ENCODE measurements at places on chromosomes 13 and 19.

DNA sequence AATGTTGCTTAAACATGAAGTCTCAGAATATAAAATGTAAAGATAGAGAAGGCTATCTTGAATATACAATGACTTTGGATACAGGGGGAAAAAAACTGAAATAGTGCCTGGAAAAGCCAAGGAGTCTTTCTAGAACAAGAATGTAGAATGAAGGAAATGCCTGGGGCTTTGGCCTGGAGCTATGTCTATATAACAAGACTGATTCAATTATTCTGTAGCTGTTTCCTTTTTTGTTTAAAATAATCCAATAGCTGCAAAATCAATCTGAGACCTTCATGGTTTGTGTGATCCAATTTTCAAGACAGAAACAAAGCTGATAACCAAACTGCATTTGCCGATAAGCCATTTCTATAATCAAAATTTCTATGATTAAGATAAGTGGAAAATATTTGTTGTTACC, 530.9 kb upstream of the NBEA start:
- DNase-seq: no peak

DNA sequence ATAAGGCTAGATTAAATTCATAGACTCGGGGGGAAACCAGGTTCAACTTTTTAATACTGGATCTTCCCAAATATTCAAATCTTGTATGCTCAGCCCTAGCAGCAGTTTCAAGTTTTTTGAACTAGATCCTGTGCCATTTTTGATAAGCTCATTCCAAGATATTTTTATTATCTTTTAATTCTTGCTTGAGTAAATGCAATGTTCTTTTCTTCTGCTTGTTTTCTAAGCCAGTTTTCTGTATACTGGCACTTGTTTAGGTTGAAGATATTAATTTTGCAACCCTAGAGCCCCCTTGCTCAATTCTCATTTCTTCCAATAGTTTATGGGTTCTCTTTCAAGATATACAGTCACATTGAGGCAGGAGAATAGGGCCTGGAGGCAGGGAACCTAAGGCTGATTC, 13.1 kb upstream of the PNMA8C start:
- DNase-seq: no peak

- DNase-seq: no peak
Measured at GRCh38 chr13:21637296-21637695, 33.3 kb upstream of the MICU2 start.

DNA sequence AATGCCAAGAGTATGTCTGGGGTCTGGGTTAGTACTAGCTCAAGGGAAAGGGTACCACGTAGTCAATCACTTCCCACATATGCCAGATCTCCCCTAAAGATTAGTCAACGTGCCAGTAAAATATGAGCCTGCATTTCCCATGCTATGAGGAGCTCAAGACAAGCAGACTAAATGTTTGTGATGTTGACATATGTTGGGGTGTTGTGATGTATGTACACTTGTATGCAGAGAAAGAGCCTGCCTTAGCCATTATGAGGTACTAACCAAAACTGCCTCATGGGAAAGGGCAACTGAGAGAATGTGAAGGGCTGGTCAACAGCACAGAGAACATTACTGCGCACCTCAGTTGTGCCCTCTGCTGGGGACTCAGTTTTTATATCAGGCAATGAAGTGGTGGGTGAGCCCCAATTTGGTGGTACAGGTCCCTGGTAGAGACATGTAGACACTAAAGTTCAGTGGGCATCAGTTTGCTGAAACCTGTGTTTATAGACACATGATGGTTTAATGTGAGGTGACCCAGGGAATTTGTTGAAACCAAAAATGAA, 287.0 kb downstream of the DCT start:
- DNase-seq: peak; percentile 22

GRCh38 chr13:41767801-41768200, 193.1 kb downstream of the VWA8 start:
- DNase-seq: no peak

DNA sequence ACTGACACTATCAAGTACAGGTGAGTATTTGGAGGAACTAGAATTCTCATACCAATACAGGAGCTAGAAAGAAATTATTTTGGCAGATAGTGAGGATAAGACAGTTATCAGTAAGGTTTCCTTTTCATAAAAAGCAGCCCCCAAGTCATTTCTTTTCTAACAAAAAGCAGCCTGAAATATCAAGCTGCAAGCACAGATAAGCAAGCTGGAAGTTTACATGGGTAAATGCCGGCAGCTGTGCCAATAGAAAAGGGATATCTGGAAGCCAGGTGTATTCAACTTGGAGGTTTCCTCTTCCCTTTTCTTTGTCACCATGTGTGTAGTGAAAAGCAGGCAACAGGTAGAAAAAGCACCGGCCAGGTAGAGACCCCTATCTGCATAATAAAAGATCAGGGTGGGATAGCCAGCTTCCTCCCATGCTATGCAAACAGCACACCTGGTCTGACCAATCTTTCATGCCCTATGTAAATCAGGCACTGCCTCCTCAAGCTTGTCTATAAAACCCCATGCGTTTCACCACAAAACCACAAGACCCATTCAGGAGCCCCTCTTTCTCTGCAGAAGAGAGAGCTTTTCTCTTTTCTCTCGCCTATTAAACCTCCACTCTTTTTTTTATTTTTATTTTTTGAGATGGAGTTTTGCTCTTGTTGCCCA, 22.9 kb downstream of the CYP4F2 start:
- DNase-seq: no peak

DNA sequence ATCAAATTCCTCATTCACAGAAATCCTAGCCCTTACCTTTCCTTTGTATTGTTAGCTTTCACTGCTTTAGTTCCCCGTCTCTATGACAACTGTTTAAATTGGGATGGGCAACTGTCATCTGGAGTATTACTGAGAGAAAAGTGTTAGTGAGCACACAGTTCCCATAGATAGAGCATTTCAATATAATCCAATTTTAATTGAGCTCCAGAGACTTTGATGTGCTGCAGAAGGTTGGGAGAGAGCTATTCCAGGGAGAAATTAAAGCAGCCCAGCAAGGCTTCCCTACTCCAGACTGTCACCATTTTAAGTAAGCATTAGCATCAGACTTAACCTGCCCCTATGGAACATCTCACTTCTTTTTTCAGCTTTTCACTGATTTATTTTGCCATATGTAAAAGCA, 55.0 kb upstream of the MAB21L1 start:
- DNase-seq: peak; percentile 14

DNA sequence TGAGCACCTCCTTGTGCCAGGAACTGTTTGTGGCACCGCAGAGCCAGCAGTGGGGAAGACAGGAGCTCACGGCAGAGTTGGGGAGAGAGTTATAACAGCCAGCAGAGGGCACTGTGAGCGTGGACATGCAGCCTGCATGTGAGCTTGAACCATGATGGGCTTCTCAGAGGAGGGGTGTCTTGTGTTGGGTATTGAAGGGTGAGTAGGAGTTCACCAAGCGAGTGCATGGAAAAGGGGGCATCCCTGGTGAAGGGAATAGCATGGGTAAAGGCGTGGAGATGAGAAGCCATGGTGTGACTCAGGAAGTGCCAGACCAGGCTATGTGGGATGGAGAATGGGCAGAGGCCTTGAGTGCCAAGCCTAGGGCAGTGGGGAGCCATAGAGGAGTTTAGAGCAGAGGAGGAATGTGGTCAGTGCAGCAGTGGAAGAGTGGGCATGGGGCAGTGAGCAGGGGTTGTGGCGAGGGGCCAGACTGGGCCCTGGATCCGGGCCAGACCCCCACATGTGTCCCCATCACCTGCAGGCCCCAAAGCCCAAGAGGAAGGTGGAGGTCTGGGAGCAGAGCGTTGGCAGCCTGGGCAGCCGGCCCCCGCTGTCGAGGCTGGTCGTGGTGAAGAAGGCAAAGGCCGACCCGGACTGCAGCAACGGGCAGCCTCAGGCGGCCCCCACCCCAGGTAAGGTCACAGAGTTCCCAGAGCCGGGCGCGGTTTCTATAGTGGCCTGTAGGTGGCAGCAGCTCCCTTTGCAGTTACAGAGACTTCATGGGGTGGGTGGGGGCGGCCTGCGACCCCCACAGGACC, 11.8 kb upstream of the SHD start:
- no peak for DNase-seq

GRCh38 chr13:48486362-48486761, 46.5 kb downstream of the RCBTB2 start:
- DNase-seq: no peak

DNA sequence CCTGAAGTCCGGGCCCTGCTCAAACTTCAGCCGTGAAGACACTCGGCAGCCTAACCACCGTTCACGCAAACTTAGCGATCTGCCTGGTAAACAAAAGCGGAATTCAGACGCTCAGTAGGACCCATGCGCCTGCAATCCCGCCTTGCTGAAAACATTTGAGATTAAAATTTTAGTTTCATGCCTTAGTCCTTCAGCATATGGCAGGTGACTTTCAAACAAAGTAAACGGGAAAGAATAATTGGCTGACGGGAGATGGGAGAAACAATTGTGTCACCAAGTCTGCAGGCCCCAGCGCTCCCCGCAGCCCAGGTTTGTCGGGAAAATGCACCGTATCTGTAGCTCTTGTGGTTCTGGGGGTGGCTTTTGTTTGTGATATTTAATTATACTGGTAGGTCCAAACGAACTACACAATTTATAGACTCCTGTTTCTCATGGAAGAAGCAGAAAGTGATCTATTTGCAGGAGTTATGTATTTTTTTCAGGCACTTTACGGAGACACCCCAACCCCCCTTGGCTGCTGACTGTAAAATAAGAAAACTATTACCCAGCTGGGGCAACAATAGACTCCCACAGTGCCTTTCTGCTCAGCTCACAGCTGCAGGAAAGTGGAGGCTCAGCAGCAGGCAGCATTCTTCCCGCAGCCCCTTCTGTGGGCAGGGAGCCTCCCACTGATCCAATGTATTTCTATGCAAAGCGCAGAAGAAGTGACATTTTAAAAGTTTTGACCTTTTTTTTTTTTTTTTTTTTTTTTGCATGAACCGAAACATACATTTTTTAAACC, 94.8 kb downstream of the SOX1 start:
- DNase-seq: no peak

GRCh38 chr19:41936416-41936850, 8.2 kb upstream of the ERFL start:
- DNase-seq: no peak

DNA sequence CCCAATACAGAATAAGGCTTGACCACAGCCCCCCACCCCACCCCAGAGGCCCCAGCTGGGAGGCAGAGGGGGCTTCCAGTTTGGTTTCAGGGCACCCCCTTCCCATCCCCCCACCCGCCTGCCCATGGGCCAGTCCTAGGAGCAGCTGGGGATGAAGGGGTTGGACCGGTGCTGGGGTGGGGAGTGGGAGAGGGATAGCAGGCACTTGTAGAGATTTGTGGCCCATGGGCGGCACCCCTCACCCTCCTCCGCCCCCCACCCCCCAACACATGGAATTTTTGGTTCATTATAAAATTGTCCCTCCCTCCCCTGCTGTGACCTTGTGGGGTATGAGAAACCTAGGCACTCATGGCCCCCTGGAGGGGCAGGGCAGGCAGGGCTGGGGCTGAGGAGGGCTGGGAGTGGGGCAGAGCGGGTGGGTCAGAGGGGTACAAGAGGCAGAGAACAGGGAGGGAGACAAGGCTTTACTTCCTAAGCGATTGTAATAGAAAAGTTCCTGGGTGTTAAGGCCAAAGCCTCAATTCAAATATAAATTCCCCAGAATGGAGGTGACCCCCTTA, 5.3 kb upstream of the GSK3A start:
- peak; percentile 1 for DNase-seq

GRCh38 chr13:99463646-99464397, 37.5 kb upstream of the TM9SF2 start:
- no peak for DNase-seq

DNA sequence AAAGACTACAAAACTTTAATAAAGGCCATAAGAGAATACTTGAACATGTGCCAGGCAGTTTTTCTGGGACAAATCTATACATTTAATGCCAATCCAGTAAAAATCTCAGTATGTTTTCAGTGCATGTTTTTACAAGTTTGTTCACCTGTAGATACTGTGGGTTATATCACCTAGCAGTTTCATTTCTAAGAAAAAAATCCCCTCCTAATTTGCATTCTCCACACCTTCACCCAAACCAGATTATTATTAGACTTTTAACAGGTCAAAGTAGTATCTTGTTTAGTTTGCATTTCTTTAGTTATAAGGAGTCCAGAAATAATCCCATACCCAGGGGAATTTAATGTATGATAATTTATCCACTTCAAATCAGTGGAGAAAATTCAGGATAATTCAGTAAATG, 17.0 kb upstream of the LPAR6 start:
- no peak for DNase-seq

- no peak for DNase-seq
Measured at GRCh38 chr13:76942363-76942762, 5.9 kb upstream of the ACOD1 start.

DNA sequence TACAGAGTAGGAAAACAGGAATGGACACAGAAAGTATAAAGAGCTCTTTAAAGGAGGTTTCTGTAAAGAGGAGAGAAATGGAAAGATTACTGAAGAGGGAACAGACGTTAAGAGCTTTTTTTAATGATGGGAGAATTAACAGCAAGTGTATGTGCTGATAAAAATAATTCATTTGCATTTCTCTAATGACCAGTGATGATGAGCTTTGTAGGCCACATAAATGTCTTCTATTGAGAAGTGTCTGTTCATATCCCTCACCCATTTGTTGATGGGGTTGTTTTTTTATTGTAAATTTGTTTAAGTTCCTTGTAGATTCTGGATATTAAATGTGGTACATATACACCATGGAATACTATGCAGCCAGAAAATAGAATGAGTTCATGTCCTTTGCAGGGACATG, 40.0 kb downstream of the MYO16 start:
- no peak for DNase-seq

DNA sequence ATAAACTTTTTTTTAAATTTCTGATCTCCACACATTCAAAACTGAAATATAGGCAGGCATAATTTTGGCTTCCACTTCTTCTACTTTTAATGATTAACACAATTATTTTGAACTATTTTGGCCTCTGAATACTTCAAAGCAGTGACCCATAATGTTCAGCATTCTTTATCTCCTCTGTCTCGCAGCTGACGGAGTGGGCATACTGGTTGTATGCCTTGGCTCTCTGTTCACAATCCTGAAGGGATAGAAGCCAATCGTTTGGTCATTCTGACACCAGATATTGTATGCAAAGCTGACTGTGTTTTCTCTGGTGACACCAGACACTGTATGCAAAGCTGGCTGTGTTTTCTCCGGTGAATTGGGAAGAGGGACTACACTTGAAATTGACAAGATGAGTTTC, 833.0 kb downstream of the EFNB2 start:
- no peak for DNase-seq

DNA sequence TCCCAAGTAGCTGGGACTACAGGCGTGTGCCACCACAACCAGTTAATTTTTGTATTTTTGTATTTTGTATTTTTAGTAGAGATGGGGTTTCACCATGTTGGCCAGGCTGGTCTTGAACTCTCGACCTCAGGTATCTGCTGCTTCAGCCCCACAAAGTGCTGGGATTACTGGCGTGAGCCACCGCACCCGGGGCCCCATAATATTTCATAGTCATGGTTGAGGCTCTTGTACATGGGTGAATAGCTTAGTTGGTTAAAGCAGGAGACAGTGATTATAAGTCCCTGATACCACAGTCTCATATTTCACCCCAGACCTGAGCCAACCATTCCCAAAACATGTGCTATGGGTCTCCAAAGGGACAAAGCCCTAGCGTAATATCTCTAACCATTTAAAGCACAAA, 26.1 kb downstream of the MBNL2 start:
- no peak for DNase-seq

- DNase-seq: no peak
Measured at GRCh38 chr19:36113894-36114720, 568 bp downstream of the POLR2I start.
